ENCODE measurements at places on chromosomes 11 and 22.

- DNase-seq = no peak
These were observed 351 bp upstream of the AKIP1 start for GRCh38 chr11:8910649-8911026.

DNA sequence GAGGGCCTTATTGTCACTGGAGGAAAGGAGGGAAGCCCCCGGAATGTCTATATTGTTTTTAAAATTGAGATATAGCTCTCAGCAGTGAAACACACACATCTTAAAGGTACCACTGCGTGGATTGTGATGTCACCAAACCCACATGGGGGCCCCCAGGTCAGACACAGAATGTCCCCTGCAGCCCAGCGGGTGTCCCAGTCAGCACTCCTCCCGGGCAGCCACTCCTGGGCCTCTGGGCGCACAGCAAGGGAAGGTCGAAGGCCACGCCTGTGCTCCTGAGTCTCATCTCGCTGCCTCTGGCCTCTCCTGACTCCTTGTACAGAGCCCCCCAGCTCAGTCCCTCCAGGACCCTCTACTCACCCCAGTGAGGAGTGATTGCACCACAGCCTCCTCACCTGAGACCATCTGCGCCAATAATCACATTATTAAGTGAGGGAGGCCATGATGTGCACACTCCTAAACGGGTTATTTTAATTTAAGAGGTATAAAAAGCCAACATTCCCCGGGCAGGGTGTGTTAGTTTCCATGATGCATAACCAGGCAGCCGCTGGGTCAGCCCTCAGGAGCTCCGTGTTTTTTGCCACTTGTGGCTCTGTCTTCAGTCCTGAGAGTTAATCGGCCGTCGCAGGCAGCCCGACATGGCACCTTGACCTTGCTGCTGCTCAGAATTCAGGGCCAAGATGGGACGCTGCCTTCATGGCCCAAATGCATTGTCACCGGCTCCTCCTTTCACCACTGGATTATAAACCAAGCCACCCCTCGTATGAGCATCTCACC is 1089.3 kb downstream of the BRD1 start:
- DNase-seq = no peak

DNA sequence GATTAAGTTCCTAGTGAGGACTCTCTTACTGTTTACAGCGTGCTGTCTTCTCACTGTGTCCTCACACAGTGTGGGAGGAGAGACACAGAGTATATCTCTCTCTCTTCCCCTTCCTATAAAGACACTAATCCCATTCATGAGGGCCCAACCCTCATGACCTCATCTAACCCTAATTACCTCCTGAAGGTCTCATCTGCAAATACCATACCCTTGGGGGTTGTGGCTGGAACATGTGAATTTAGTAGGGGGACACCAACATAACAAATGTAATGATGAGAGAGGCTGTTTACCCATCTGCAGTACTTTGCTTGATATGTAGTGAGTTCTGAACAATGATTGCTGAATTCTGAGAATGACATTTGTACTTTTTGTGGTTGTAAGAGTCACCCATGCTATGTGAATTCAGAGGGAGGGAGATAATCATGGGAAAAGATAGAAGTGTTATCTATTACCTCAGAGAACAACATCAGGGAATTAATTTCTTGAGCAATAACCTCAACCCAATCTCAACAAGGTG is 4.9 kb upstream of the OR52W1 start:
- DNase-seq = no peak

GRCh38 chr22:49361164-49361563 is 466.5 kb downstream of the BRD1 start:
- DNase-seq = no peak

GRCh38 chr22:36692280-36692679 is 11.3 kb downstream of the CACNG2 start:
- no peak for DNase-seq

DNA sequence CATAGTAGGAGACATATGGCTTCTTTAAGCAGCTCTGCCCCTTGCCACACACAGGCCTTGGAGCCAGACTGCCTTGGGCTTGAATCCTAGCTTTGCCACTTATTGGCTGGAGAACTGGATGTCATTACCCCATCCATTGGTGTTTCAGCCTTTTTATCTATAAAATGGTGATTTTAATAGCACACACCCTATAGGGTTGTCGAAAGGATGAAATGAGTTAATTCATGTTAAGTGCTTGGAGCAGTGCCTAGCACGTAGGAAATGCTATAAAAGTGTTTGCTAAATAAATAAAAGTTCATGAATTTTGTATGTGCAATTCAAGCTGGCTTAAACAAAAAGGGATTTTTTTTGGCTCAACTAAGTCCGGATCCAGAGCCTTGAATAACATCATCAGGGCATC is 120.7 kb downstream of the TIMP3 start:
- no peak for DNase-seq

GRCh38 chr22:40050258-40050657 is 55.5 kb downstream of the FAM83F start:
- no peak for DNase-seq

DNA sequence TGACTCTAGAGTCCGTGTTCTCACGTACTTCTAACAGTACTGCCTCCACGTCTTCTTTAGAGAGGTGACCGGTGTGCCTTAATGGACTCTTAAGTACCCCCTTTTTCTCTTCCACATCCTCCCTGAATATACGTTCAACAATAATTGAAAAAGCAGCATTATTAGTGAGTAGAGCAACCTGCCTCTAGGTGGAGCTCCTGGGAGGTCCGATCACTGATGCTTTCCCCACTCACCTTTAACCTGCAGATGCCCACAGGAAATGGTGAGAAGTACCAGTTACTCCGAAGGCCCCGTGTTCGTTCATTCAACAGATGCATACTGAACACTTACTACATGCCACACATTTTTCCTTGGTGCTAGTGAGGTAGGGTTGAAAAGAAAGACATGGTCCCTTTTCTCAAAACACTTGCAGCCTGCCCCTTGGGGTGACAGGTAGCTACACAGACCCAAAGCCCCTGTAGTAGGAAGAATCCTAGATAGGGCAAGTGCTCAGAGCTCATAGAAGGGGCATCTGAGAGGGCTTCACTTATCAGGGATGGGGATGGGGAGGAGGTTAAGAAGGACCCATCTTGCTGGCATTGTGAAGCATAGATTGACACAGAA is 72.7 kb downstream of the FEZ1 start:
- no peak for DNase-seq

GRCh38 chr11:43904742-43905535 is 24.3 kb downstream of the ALKBH3 start:
- no peak for DNase-seq

DNA sequence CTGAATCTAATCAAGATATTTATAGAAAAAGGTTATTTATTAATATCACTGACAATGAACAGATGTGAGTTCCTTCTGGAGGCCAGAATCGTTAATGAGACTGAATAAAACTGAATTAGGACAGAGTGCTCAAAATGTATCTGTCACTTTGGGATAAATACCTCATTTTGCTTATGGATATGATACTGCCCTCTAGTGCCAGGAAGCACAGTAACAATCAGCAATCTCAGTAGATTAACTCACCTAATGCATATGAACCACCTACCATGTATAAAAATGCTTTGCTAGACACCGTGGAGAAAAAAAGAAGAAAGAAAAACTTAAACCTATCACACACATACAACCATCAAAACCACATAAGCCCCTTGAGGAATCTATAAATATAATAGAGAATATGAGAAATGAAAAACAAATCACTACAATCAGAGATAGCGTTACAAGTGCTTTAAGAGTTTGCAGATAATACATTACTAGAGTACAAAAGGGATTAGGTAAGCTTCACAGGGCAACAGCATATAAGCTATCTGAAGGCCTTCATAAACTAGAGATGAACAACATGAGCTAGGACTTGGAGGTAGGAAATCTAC is 117.4 kb downstream of the SGSM3 start:
- DNase-seq = no peak

DNA sequence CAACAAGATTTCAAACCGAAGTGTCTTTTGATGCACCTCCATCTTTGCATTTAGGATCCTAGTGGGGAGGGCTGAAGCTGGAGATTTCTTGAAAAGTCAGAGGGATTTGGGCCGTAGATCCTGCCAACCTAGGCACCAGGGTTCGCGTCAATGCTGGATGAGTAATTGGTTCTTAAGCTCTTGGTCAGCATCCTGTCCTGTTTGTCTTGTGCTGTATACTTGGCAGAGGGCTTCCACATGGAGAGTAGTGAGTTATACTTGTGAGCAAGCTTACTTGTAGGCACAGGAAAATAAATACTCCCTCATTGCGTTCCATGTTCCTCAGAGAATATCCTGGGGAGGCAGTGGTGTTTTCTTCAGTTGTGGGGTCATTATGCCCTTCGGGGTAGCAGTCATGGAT is 12.6 kb downstream of the INSC start:
- DNase-seq = no peak

GRCh38 chr11:68317147-68317785 is 4.9 kb downstream of the LRP5 start:
- no peak for DNase-seq

- DNase-seq = peak; percentile 25
These were observed 17.0 kb upstream of the CDON start for GRCh38 chr11:126079621-126080124.

DNA sequence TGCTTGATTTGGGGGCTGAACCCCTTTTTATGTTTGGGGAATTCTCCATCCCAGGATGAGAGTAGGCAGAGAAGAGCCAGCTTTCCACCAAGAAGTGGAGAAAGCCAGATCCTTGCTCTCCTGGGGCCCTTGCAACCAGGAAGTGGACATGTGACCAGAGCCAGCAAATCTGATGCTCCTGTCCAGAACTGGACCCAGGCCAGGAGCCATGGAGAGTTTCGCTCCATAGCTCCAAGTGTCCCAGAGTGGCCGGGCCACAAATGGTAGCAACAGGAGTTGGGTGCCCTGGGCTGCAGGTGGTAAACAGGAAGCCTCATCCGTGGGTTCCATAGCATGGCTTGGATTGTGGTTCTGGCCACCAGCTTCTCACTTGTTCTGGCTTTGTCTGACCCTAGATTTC is 93.9 kb upstream of the CD82 start:
- DNase-seq = no peak

GRCh38 chr11:123206791-123207434 is 11.9 kb upstream of the CLMP start:
- no peak for DNase-seq
